ENCODE measurements at places on chromosomes 4 and X.

- no peak for DNase-seq
Observed at GRCh38 chrX:130805903-130806302, 97.1 kb downstream of the ENOX2 start.

DNA sequence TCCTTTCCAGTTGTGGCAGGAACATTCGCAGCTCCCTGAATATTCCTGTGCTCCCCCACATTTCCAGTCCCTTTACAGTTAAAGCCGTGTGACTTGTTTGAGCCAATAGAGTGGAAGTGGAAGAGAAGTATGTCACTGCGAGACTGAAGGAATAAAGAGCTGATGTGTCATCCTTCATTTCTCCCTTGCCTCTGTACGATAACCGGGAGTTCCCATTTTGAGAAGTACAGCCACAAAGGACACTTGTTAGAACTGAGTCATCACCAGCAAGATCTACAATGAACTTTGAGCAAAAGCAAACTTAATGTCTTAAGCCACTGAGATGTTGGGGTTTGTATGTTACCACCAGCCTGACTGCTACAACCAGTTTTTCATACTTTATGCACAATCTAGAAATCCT, 92.3 kb downstream of the SPRY1 start:
- no peak for DNase-seq

DNA sequence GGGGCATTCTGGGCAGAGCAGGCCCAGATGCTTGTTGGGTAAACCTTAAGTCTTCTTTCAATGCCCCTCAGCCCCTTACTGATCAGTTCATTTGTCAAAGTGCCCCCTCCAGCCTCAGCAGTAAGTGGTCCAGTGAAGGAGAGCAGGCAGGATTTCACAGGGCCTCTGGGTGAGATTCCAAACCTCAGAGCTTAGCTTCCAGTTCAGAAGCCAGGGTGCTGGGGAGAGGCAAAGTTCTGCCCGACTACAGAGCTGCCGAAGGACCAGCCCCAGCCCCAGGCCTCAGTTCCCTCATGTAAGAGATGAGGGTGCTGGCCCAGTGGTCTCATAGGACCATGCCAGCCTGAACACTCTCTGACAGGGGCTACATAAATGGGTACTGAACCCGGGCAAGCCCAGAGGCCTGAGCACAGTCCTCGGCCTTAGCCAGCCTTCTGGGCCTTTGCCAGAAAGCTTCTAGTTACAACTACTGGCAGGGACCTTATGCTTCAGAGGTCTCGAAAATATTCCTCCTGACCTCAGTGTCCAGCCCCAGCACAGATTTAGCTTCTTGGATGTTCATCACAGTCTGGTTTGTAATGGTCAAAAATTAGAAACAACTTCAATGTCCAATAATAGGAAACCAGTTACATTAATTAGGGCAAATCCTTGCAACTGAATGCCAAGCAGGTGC, 851 bp upstream of the RIPPLY1 start:
- no peak for DNase-seq

DNA sequence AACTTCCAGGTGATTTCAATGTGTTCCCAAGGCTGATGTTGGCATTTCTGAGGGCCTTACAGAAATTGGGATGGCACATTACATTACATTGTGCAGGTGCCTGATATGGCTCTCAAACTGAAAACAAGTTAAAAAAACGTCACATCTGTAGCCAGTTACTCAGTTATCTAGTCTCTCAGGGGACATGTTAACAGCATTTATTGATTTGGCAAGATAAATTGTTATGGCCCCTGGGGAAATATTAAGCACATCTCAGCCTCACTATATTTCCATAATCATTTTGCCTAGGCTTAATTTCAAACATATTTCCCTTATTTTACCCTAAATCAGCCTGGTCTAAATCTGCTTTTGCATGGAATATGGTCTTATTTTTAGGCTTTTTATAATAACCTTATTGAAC, 290.0 kb downstream of the IL15 start:
- DNase-seq = no peak

GRCh38 chr4:58807843-58808615, 1697.8 kb upstream of the IGFBP7 start:
- no peak for DNase-seq

DNA sequence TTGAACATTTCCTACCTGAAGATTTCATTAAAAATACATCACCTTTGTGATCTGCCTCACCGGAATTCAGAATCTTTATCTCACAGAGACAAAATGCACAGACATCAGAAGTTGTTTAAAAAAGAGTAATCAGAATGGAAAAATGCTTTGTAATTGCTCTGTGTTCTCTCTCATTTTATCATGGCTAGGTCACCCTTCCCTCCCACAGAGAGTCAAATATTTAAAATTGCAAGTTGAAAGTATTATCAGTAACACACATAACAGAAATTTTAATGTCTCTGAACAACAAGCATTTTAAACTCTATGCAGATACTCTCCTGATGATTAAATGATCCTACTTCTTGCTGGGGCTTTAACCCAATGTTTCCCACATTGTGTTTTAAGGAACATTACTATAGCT, 362.0 kb downstream of the CBLL2 start:
- no peak for DNase-seq

- no peak for DNase-seq
Observed at GRCh38 chrX:15146515-15146914, 123.4 kb downstream of the ASB9 start.

DNA sequence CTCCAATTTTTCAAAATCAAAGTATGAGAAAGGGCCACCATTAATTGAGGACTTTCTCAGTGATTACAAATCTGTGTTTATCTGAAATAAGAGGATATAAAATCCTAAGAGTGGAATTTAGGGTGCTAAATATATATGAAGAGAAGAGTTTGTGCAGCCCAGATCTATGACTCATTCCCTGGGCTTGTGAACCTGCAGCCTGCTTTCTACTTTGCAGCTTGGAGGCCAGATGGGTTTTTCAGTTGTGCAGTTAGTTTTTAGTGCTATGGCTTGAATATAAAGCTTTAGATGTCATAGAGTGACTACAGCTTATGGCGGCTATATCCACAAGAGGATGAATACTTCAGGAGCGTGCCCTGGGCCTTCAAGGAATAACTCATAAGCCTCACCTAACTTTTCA, 1391.1 kb downstream of the FSTL5 start:
- DNase-seq = no peak

- DNase-seq = no peak
Observed at GRCh38 chr4:56219447-56219846, 167.8 kb downstream of the AASDH start.

DNA sequence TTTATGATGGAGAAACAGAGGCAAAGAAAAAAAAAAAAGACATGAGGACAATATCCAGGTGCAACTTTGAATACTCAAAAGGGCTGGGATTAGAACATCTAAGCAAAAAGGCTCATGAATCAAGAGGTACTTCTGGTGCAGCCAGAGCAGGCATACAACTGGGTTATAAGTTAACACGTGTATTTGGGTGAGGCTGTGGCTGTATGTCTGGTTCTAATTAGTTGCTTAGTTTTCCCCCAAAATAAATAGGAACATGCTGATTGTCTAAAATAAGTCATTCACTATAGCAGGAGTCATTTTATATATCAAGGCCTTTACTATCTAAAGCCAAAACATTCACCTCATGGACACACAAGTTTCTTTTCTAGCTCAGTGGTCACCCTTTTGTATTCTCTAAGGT, 20.2 kb downstream of the NHS start:
- DNase-seq = no peak

GRCh38 chrX:21831496-21831895, 7.9 kb upstream of the MBTPS2 start:
- DNase-seq = no peak

DNA sequence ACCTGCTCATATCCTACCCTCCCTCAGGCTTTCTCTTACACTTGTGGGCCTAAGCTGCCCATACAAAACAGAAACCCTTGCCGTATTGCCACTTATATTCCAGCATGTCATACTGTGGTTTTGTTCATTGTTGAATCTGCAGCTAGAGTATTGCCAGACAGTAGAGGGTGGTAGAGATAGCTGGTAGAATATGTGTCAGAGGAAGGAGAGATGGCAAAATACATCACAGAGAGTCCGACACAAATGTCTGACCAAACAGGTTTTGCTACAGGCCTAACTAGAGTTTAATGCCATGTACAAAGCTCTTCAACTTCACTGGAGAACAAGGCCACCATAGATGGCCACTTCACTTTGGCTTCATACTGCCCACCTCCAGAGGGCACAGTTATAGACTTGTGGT, 160.1 kb downstream of the EFHC2 start:
- peak; percentile 16 for DNase-seq

- DNase-seq = no peak
Observed at GRCh38 chr4:76802236-76803021, 95.5 kb downstream of the SOWAHB start.

DNA sequence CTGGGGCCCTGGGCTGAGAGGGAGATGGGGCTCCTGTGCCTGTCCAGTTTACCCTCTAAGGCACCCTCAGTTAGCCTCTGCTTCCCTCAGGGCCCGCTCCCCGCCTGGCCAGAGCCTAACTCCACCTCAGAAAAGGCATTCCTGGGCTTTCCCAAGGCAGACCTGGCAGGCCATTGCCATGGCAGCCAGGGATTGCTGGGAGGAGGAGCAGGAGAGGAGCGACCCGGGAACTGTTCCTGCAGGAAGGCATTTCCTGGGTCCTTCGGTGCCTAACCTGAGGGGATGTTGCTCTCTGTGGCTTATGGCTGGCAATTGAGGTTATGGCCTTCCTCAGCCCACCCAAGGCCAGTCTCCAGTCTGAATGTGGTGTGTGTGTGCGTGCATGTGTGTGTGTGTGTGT, 131.3 kb downstream of the PJA1 start:
- no peak for DNase-seq

- no peak for DNase-seq
Observed at GRCh38 chr4:93749292-93749761, 79.2 kb upstream of the ATOH1 start.

- no peak for DNase-seq
Observed at GRCh38 chr4:87053802-87054767, 119.3 kb downstream of the AFF1 start.

- DNase-seq = no peak
Observed at GRCh38 chr4:183142571-183143550, 43.8 kb downstream of the WWC2 start.

DNA sequence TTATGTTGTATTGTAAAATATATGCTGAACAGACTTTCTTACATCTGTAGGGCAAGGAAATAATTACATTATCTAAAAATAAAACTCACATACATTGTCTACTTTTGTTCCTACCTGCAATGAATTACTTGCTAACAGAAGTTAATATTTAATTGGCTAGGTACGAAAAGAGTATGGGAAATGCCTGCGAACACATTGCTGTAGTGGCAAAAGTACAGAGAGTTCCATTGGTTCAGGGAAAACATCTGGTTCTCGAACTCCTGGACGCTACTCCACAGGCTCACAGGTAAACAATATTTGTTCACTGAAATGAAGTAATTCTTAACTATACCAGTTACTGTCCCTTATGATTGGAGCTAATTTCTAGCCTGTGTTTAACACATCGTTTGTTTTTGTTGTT, 837.4 kb downstream of the ADGRL3 start:
- no peak for DNase-seq

DNA sequence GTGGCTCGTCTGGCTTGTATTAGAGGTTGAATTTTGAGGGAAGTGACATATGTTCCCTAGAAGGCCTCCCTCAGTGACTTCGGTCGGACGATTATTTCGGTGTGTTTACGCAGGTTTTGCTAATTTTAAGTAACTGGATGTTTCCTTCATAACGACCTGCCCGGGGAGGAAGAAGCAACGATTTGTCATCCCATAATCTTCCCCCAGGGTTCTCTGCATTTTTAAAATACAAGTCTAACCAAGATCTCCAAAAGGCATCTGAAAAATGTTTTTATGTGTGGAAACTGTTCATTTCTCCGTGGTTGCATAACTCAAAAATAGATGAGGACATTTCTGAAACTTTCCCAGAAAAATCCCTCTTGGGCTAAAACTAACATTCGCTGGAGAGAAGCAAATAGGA, 195.4 kb downstream of the SHOX start:
- no peak for DNase-seq

- DNase-seq = no peak
Observed at GRCh38 chrX:43328358-43328946, 327.6 kb upstream of the MAOA start.

GRCh38 chr4:94827481-94828110, 69.8 kb downstream of the BMPR1B start:
- no peak for DNase-seq

DNA sequence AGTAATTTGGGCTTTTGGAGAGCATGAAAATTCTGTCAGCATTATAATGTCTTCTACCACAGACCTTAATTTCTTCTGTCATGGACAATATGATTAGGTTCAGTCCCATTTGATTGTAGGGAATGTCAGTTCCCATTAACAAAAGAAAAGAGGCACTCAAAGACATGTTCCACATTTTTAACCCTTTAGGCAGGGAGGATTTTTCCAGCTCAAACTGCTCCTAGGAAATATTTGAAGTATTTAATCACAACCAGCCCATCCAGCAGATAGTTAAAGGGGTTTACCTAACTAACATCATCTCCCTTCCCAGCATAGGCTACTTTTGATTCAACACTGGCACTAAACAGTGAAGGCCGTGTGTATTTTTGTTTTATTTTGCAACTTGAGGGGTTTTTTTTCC, 256.0 kb downstream of the DHX15 start:
- DNase-seq = no peak

DNA sequence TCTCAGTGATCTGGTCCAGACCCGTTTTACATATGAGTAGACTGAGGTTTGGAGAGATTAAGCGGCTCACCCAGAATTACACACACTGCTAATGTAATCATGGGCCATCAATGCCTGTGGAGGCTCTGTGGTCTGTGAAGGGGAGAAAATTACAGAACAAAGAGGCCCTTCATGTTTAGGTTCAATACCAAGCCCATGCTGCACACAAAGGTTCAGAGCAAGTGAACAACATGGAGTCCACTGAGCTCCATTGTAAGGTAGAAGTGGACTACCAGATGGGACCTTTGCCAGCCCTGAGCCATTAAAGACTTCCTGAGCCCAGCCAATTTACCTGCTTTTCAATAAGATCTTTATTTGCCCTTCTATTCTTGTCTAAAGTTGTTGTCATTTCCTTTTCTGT, 109.8 kb downstream of the LUZP4 start:
- no peak for DNase-seq

DNA sequence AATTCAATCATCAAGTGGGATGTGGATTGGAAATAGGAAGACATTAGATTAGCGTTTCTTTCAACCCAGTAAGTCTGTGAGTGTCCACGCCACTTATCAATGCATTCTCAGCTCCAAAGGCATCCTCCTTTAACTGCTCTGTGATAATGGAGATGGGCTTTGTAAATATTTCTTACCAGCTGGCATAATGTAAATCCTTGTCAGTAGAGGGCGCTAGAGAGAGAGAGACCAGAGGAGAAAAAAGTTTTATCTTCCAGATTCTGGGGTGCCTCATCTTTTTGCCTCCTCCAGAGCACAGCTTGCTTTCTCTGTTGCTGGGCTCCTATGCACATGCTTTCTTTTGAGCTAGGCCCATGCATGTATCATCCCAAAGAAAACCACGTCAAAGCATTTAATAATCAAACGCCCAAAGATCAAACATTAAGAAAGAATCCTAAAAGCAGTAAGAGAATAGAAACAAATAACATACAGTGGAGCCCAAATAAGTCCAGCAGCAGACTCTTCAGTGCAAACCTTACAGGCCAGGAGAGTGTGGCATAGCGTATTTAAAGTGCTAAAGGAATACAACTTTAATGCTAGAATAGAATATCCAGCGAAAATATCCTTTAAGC, 9.6 kb upstream of the MTMR1 start:
- no peak for DNase-seq

All from NCI-H2107 (cell line).